ENCODE measurements at places on chromosomes 3 and 15. TPM values are rescaled to one million over a fixed set of nuclear protein-coding genes. Genes with fewer than 3 reads are reported as not detected.

CA12 gene
- total RNA-seq: 141 TPM

THSD4 gene
- 33.5 TPM for total RNA-seq

SEC22C gene
- total RNA-seq: 31.7 TPM

SERPINI2 gene
- not detected for total RNA-seq

UBA3 gene
- 27.9 TPM for total RNA-seq

CHAC1 gene
- 5.5 TPM for total RNA-seq

SLC28A1 gene
- total RNA-seq: not detected

PRICKLE2 gene
- 2.6 TPM for total RNA-seq

LYZL4 gene
- total RNA-seq: not detected

FGF7 gene
- total RNA-seq: not detected

GOLGA6A gene
- not detected for total RNA-seq

SERPINI1 gene
- total RNA-seq: 2.8 TPM

CPN2 gene
- total RNA-seq: not detected

Measured in A549 treated with ZK216348 at 1 μM for 4 hours (cell line).